ENCODE measurements at places on chromosomes 13 and 19.

DNA sequence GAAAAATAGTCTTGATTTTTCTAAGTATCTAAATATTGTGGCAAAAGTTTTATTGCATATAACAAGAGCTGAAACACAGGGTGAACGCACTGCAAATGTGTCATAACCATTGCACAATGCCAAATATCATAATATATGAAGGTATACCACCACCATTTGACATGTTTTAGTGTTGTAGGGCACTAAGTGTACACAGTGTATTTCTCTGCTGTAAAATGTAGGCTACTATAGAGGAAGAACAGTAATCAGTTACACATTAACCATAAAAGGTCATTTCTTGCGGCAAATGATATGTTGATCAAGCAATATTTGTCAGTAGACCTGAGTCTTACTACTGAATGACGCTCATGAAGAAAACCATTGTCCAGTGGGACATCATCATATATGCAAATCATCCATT lies 18.3 kb upstream of the KLF5 start:
- no peak for DNase-seq

- no peak for DNase-seq
Measured at GRCh38 chr19:57706346-57706745, 2.7 kb downstream of the ZNF154 start.

DNA sequence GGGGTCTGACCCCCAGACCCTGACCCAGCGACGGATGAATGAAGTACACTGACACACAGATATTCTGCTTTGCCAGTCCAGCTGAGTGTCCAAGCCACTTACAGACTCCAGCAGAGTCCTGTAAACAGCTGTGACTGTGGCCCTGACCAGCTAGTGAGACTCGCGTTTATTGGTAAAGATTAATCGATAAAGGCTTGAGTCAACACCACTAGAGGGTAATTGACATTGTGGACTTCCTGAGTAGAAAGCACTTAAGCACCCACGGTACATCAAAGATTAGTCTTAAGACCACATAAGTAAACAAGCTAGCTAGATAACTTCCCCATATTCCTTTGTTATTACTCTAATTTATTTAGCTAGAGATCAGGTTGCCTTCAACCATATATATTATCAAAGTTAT lies 146.0 kb downstream of the OXGR1 start:
- DNase-seq, result no peak

- no peak for DNase-seq
Measured at GRCh38 chr13:45861322-45861721, 9.8 kb upstream of the SIAH3 start.

DNA sequence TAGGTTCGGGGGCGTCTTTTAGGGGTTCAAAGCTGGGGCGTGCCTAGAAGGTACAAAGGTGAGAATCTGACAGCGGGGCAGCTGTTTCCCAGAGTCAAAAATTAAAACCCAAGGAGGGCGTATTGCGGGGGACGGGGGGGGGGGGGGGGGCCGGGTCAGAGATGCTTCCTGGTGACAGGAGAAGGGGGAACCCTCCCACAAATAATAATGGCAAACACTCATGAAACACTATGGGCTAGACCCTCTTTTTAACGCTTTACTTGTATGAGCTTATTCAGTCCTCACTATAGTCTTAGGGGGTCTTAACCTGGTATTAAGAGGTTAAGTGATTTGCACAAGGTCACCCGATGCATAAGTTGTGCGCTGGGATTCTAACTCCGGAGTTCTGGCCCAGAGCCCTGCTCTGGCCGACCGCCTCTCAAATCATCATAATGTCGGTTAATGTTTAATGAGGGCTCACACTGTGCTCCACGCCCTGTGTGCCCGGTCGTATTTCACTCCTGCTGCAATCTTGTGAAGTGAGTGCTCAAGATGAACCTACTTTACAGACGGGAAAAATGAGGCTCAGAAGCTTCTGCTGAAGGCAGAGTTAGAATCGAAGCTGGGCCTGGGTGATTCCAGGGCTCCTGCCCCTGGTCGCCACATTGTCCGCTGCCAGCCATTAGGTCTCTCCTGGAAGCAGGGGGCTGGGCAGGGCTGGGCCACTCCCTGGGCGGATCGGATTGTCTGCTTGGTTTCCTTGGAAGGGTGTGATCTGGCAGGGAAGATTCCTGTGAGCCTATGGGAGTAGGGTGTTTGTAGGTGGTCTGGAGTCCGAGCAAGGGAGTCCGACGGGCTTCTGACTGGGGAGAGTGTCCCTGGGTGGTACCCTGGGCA lies 964 bp downstream of the PAK4 start:
- DNase-seq, result no peak
